NCI-H1417 (cell line): ENCODE measurements at places on chromosomes 3 and 15.
A peak's percentile ranks its signal among the peaks of the same experiment; 100 is the strongest.

DNA sequence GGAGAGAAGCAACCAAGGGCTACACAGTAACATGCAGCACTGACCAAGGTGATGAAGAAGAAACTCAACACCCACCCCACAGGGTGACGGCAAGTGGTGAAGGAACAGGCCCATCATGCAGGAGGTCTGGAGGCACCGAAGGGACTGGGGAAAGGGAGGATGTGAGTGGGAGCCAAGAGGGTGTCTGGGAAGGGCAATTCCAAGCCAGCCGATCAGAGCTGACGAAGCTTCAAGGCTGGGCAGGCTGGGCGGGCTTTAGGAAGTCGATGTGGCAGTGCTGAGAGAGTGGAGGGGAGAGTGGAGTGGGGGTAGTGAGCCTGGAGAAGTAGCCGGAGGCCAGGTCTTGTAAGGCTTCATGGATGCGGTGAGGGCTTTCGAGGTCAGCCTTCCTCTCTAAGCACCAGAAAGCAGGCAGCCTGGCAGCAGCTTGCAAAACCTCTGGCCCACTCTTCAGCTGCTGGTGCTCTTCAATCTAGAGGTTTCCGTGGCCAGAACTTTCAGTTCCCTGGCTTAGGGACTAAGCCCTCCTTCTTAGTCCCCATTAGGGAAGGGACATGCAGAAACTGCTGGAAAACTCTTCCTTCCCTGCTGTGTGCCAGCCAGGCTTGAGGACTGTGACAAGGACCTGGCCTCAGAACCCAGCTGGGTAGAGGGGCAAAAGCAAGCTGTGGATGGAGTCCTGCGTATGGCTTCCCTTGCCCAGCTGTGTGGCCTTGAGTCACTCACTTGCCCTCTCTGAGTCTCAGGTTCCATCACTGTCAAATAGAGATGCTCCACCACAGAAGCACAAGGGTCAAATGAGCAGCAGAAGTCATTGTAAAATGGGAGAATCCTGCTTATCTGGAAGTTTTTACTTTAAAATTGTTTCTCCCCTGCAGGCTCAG lies 72.1 kb downstream of the TLE3 start:
- no peak for DNase-seq

GRCh38 chr15:48560321-48561051 lies 85.0 kb downstream of the FBN1 start:
- DNase-seq: no peak

- no peak for DNase-seq
These were observed 226.7 kb upstream of the FEZF2 start for GRCh38 chr3:62600033-62600432.

GRCh38 chr15:71051539-71051938 lies 63.7 kb upstream of the THSD4 start:
- DNase-seq: no peak

- DNase-seq: no peak
These were observed 149.7 kb upstream of the ATP2B2 start for GRCh38 chr3:10655105-10655504.

DNA sequence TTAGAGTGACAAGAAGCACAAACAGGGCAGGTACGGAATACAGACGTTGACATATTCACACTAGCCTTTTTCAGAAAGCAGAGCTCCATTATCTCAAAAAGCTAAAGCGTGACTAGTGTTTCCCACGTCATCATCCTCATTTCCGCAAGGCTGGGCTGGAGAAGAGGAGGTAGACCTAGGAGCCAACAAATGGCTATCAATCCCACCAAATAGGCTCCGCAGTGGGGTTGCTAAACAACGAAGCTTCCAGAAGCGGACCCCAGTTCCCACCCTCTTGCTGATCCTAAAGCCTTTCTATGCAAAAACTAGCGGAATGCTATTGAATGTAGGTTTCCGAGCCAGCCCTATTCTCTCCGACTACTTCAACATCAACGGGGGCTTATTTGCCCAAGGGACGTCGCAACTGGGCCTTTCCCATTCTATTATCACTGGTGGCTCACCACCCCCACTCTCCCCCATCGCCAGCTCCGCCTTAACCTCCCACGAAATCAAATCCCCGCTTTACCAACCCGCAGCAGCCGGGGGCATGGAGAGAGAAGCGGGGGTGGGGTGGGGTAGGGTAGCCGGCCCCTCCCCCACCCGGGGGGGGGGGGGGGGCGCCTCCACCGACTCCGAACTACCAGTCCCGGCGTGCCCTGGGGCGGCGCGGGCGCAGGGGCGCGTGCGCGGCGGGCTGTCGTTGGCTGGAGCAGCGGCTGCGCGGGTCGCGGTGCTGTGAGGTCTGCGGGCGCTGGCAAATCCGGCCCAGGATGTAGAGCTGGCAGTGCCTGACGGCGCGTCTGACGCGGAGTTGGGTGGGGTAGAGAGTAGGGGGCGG lies at the start of gene MORF4L1:
Gene MORF4L1 (plus strand): TSS at position 736 of the 817 bp plus-strand sequence. CDS start 128 bp downstream, outside the sequence.
- DNase-seq: peak; percentile 97
